ENCODE measurements at places on chromosomes 12 and 14. TPM values are rescaled to one million over a fixed set of nuclear protein-coding genes. Genes with fewer than 3 reads are reported as not detected.

GRCh38 chr12:79908366-79908765 is 26.5 kb downstream of the PPP1R12A start:
- H3K27ac ChIP-seq, result no peak overlapping the region
- DNase-seq, result no peak
- H3K27me3 ChIP-seq, result no peaks in the 10 kb centered on the region
- peaks cover 37% of the 10 kb centered on the region for H3K4me1 ChIP-seq

DNA sequence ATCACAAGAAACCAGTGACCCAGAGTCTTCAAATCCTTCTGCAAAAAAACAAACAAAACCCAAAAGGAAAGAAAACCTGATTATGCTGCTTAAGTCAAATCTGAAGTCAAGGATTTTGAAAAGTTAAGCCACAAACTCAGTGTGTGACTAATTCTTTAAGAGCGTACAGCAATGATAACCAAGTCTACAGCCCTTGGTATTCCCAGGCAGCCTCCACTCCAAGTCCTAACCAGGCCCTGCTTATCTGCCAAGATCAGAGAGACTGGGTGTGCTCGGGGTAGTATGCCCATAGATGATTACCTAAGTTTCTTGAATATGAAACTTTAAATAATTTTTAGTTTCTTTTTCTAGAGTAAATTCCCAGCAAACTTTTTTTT is 13.1 kb downstream of the PGAM5 start:
- no peak for DNase-seq
- peaks cover 99% of the 10 kb centered on the region for H3K36me3 ChIP-seq
- no peaks in the 10 kb centered on the region for H3K27me3 ChIP-seq
- H3K4me1 ChIP-seq, result no peaks in the 10 kb centered on the region

The SDSL gene
- 23.4 TPM for total RNA-seq

GRCh38 chr12:127770118-127770517 is 496.9 kb upstream of the TMEM132C start:
- H3K27ac ChIP-seq, result no peak overlapping the region
- DNase-seq, result no peak
- H3K36me3 ChIP-seq, result no peaks in the 10 kb centered on the region
- peaks cover 16% of the 10 kb centered on the region for H3K27me3 ChIP-seq
- H3K4me3 ChIP-seq, result no peak overlapping the region

DNA sequence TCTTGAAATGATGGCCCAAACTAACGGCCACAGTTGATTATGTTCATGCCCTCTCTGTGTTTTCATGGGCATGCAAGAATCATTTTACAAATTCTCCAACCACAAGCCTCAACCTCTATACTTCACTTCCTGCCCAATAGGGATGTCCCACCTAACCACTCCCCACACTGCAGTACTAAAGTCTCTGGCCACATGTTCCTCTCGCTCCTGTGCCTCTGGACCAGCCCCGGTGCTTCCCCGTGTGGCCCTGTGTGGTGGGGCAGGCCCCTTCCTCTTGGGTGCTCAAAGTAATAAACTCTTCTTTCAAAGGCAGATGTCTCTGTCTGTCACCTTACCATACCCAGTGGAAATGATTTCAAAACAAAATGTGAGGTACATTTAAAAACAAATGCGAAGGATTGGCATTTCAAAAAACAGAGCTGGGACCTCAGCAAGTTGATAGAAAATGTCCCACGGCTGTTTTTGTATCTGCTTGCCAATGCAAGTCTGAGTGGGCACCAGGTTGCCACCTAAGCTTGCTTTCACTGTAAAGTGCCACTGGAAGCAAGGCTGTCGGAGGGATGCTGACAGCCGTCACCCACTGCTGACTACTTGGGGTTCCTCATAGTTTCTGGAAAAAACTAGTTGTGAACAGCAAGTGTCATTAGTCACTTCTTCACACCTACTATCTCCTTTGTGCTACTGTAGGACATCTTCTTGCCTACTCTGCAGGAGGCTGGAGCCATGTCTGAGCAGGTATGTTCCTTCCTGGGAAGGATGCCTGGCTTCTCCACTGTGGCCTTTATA is 8.2 kb upstream of the SERPINA11 start:
- no peak overlapping the region for H3K27ac ChIP-seq
- no peak overlapping the region for H3K4me3 ChIP-seq
- H3K4me1 ChIP-seq, result no peaks in the 10 kb centered on the region
- no peaks in the 10 kb centered on the region for H3K27me3 ChIP-seq
- DNase-seq, result no peak
- no peaks in the 10 kb centered on the region for H3K36me3 ChIP-seq

The POTEG gene
- not detected for total RNA-seq

The DAO gene
- total RNA-seq, result not detected

DNA sequence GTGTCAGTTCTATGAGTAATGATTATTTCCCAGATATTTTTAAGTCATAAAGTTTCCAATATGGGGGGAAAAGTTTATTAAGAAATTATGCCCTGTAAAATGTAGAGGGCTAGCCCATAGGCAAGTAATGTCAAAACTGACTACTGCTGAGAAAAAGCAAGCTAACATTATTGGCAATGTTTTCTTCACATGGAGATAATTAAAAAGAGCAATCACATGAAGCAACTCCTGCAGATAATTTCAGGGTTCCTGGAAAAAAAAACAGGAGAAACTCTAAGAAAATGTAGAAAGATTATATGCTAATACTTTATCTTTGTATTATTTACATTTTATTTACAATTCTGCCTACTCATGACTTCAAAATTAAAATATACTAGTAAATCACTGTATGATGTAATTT is 39.8 kb downstream of the PPP1R12A start:
- H3K27me3 ChIP-seq, result no peaks in the 10 kb centered on the region
- H3K4me1 ChIP-seq, result no peaks in the 10 kb centered on the region
- no peaks in the 10 kb centered on the region for H3K36me3 ChIP-seq
- DNase-seq, result no peak
- H3K4me3 ChIP-seq, result no peak overlapping the region
- no peak overlapping the region for H3K27ac ChIP-seq

GRCh38 chr12:105626653-105627052 is 296.2 kb downstream of the C12orf75 start:
- H3K27me3 ChIP-seq, result no peaks in the 10 kb centered on the region
- no peak for DNase-seq
- no peak overlapping the region for H3K4me3 ChIP-seq
- H3K27ac ChIP-seq, result no peak overlapping the region
- no peaks in the 10 kb centered on the region for H3K4me1 ChIP-seq

The DDIT3 gene
- 22.9 TPM for total RNA-seq

DNA sequence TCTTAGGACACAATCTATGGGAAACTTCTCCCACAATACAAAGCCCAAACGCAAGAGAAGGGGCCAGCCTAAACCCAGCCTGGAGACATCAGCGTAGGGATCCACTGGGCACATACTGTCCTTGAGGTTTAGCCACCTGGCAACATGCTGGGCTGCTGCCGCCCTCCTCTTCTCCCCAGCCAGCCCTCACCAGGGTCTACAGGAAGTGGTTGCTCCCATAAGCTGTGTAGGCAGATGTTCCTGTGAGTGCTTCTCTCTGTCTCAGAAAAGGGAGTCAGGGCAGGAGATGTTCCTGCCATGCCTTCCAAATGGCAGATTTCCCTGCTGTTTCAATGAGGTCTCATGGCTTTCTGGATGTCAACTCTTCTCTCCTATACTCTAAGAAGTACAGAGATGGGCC is 241.4 kb downstream of the PCNX1 start:
- H3K36me3 ChIP-seq, result no peaks in the 10 kb centered on the region
- H3K4me1 ChIP-seq, result no peaks in the 10 kb centered on the region
- no peak overlapping the region for H3K27ac ChIP-seq
- H3K4me3 ChIP-seq, result no peak overlapping the region
- no peak for DNase-seq
- no peaks in the 10 kb centered on the region for H3K27me3 ChIP-seq

- no peaks in the 10 kb centered on the region for H3K27me3 ChIP-seq
- DNase-seq, result no peak
- no peak overlapping the region for H3K4me3 ChIP-seq
- H3K27ac ChIP-seq, result no peak overlapping the region
- no peaks in the 10 kb centered on the region for H3K4me1 ChIP-seq
Measured at GRCh38 chr12:103827911-103828391, 13.1 kb downstream of the NT5DC3 start.

DNA sequence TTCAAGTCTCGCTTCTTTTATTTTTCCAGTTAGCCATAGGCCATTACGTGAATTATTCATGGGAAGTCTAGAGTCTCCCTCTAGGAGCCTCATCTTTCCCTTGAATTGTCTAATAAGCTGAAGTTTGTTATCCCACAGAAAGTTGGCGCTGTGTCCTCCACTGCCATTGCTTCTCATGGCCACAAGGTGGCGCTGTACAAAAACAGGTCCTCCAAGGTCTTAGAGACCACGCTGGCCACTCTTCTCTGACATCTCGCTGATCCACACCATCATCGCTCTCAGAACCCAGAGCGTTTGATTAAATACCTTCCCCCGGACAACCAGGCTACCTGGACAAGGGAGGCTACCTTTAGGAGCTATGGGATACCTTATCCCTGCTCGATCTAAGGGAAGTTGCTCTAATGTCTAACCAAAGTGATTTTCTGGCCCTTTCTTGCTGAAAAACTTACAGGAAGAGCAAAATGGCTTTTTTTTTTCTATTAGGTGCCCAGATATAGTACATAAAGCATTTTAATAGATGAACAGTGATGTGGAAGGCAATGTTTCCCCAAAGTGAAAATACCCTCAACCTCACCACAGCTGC is 110.0 kb downstream of the CCDC60 start:
- no peaks in the 10 kb centered on the region for H3K36me3 ChIP-seq
- DNase-seq, result peak; percentile 7
- H3K4me1 ChIP-seq, result no peaks in the 10 kb centered on the region
- no peak overlapping the region for H3K27ac ChIP-seq

- H3K36me3 ChIP-seq, result no peaks in the 10 kb centered on the region
- no peaks in the 10 kb centered on the region for H3K4me1 ChIP-seq
Measured at GRCh38 chr12:93736640-93737178, 59.5 kb downstream of the CRADD start.

DNA sequence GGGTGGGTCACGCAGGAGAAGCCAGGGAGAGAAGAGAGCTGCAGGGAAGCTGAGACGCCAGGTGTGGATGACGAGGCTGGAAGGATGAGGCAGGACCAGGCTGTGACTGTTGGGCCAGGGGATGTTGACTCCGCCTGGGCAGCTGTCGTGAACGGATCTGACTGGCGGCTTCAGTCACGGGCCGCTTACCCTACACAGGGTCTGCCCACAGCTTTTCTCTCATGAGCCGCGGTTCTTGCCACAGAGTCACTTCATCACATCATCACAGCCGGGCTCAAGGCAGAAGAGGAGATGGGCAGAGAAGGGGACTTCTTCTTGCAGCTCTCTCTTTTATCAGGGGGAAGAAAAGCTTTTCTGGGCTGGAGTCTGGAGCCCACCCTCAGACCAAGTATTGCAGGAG is 7.7 kb downstream of the CLBA1 start:
- H3K36me3 ChIP-seq, result peaks cover 8% of the 10 kb centered on the region
- H3K4me3 ChIP-seq, result no peak overlapping the region
- no peaks in the 10 kb centered on the region for H3K4me1 ChIP-seq
- no peak overlapping the region for H3K27ac ChIP-seq

- no peaks in the 10 kb centered on the region for H3K36me3 ChIP-seq
- no peaks in the 10 kb centered on the region for H3K4me1 ChIP-seq
- no peaks in the 10 kb centered on the region for H3K27me3 ChIP-seq
- no peak overlapping the region for H3K4me3 ChIP-seq
- no peak for DNase-seq
- no peak overlapping the region for H3K27ac ChIP-seq
Measured at GRCh38 chr14:77782202-77782601, 17.7 kb upstream of the ADCK1 start.

The TSPAN19 gene
- total RNA-seq, result 0.34 TPM

DNA sequence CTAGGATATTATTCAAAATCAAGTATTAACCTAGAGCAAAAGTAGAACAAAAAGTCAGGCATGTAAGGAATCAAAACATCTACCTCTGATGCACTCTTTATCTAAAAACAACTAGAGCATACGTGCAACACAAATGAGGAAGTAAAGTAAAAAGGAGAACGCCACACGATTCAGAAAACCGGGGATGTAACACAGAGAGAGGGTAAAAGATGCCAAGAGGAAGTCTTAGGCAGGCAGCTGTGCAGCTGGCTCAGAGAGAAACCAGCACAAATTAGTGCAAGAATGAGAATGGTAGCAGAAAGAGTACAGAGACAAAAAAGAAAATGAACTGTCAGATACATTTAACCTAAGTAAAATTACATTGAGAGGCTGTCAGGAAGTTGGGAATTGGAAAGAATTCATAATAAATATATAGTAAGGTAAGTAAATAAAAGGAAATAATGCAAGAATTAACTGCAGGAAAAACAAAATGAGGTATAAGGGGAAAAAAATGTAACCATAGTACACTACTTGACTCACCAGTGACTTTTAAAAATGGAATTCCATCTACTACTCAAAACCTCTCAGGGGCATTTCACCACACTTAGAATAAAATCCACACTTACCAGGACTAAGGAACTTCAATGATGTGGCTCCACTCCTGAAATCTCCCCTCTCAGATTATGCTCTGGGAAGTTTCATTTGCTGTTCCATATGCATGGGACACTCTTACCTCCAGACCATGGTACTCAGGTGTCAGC is 17.1 kb downstream of the BCAT1 start:
- no peaks in the 10 kb centered on the region for H3K4me1 ChIP-seq
- DNase-seq, result no peak
- H3K36me3 ChIP-seq, result no peaks in the 10 kb centered on the region
- H3K27ac ChIP-seq, result no peak overlapping the region
- H3K27me3 ChIP-seq, result peaks cover 4% of the 10 kb centered on the region
- H3K4me3 ChIP-seq, result no peak overlapping the region
